ENCODE measurements at places on chromosomes 1 and 21. TPM values are rescaled to one million over a fixed set of nuclear protein-coding genes. Genes with fewer than 3 reads are reported as not detected.

VTCN1 gene
- polyA plus RNA-seq = 0.22 TPM

SH2D1B gene
- polyA plus RNA-seq = 0.18 TPM

DNA sequence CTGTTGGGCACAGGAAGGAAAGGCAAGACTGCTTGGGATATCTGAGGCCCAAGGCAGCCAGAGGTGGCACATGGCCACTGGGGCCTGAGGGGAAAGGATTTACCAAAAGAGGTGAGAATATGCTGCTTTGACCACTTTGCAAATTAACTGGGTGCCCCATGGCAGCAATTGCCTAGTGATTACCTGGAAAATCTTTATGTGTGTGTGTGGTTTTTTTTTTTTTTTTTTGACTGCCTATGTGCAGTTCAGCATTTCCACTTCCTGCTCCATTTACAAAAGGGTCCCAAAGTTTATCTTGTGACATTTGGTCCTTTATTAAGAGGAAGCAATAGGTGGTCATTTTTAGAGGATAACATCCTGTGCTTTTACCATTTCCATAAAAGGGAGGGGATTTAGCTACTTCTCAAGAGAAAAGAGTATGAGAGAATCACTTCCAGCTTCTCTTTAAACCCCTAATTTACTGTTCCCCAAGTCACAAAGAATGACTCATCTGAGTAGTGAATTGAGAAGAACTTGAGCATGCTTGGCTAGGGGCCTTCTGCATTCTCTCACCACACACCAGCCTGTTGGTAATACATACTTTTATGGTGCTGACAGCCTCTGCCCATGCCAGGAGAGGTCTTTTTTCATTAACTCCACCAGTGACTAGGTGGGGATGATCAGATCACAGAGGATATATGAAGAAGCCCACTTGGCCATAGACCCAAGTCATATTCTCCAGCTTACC, 52.1 kb downstream of the SYDE2 start:
- DNase-seq = no peak

PRDM16 gene
- 0.80 TPM for polyA plus RNA-seq

SFN gene
- 1.1 TPM for polyA plus RNA-seq

- DNase-seq = no peak
Observed at GRCh38 chr1:203204756-203205155, 18.3 kb upstream of the CHI3L1 start.

DNA sequence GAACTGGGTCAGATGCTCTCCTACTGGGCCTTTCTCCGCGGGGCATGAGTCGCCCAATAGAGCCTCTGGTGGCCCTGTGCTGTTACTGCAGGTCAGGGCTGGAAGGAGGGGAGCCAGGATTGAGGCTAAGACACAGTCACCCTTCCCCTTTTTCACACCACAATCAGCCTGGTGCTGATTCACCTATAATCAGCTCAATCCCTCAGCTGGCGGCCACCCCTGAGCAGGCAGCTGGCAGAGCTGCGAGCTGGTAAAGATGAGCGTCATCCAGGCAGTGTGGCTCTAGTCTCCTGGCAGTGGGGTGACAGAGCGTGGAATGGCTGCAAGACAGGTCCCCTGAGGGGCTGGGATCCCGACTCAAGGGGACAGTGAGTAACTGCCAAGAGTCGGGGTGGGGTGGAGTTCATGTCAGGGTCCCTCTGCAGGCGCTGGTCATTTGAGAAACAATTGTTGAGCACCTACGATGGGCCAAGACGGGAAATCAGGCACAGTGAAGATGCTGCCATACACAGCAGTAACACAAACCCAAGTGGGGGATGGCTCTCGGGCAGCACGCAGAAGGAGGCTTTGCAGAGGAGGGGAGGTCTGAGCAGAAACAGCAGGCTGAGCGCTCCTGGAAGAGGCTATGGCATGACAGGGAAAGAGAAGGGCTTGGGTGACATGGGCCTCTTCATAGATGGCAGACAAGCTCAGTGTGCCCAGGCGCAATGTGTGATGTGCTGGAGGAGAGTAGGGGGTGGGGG, 21.8 kb downstream of the ATF3 start:
- DNase-seq = no peak

HSD11B1 gene
- polyA plus RNA-seq = not detected

GNG4 gene
- polyA plus RNA-seq = 0.28 TPM

- no peak for DNase-seq
Observed at GRCh38 chr21:35801391-35801790, 258.9 kb downstream of the SETD4 start.

GRCh38 chr1:232248276-232248820, 381.6 kb downstream of the SIPA1L2 start:
- no peak for DNase-seq

DNA sequence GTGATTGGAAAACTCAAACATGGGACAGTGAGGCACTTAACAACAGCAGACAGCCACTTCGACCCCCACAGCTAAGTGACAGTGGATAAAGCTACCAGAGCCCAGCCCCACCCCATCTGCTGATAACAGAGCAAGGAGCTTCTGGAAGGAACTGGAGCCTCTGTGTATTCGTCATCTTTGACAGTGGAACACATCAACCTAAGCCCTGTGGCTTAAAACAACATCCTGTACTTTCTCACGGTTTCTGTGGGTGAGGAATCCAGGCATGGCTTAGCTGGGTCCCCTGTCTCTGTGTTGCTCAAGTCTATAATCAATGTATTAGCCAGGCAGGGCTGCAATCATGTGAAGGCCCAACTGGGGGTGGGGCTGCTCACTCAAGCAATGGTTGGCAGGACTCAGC, 18.4 kb upstream of the SIPA1L2 start:
- no peak for DNase-seq
